Panc1 (cell line): ENCODE measurements at places on chromosomes 1 and 21. TPM values are rescaled to one million over a fixed set of nuclear protein-coding genes. Genes with fewer than 3 reads are reported as not detected.

The DCDC2B gene
- not detected for total RNA-seq

The LRRC40 gene
- 15.9 TPM for total RNA-seq

The B3GALT5 gene
- total RNA-seq: 0.10 TPM

The HSD11B1 gene
- not detected for total RNA-seq

The PODN gene
- total RNA-seq: 0.23 TPM

The TRIM45 gene
- 4.7 TPM for total RNA-seq

The AKR7A3 gene
- 1.4 TPM for total RNA-seq

The CD34 gene
- total RNA-seq: 0.15 TPM

The RNF223 gene
- total RNA-seq: 0.08 TPM

The S100A9 gene
- total RNA-seq: 0.44 TPM

The LAD1 gene
- total RNA-seq: 0.10 TPM

The C1orf21 gene
- total RNA-seq: 0.15 TPM

The GIPC2 gene
- 0.26 TPM for total RNA-seq

The CRNN gene
- total RNA-seq: not detected

The GJC2 gene
- 2.4 TPM for total RNA-seq

The RAB3B gene
- 1.2 TPM for total RNA-seq
